ENCODE measurements at places on chromosomes 6 and 20.

DNA sequence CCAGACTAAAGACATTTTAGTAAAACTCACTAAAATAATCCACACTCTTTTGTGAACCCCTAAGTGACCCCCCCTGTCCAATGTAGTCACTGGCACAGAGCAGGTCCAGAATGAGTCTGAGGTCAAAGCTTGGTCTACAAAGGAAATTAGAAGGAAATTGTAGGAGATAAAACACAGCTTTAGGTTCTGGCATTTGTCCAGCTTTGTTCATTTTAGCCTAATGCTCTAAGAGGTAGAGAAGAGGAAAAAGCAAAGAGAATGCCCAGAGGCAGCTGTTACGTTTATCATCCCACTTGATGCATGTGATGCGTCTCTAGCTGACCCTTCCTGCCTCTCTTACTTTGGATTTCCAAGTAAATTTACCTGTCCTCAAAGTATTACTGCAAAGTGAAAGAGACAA is 62.5 kb downstream of the CNKSR3 start:
- DNase-seq, result no peak

DNA sequence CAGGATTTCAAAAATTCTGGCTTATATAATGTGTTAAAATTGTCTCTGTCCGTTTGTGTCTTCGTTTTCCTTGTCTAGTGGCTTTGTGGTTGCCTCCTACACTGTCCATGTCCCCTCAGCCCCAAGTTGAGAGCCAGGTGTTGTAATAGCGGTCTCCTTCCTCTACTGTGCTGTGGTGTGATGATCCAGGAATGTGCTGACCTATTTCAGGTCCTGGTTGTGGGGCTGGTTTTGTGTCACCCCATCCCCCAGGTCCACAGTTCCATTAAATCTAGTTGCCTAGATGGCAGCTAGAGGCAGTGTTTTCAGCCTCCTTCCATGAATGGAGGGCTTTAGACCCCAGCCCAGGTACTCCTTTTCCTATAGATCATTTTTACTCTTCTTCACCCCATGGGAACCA is 128.7 kb downstream of the DNAH8 start:
- no peak for DNase-seq

DNA sequence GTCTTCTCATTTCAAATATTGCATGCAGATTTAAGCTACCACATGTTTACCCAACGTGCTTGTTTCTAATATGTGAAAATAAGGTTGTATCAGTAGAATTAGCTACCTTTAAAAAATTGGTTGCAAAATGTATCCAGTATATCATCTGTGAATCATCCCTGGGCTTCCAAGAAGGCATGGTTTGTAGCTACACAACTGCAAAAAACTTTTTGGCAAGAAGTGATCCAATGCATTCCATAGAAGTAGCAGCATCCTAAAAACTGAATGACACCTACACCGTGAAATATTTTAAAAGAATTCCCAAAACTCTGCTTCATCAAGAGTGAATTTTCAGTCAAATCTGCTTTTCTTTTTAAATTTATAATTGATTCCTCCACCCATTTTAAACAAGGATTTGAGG is 89.1 kb downstream of the AIG1 start:
- DNase-seq, result no peak

DNA sequence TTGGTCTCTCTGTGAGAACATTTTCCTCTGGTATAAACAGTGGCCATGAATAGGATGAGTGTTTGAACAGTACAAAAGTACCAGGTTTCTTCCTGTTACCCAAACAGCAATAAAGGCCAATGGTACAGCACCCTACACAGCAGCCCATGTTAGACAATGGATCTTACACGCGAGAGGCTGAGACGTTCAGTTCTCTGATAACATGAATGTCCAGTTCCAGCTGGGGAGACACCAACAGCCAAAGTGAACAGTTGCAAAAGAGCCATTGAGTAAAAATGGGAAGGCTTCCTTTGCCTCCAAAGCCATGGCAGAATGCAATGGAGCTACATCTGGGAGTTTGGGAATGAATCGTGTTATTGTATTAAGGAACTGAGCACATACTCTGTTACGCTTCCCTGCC is 246.8 kb upstream of the SGK1 start:
- no peak for DNase-seq

- DNase-seq, result no peak
These were observed 83.5 kb downstream of the SCML4 start for GRCh38 chr6:107740496-107741190.

DNA sequence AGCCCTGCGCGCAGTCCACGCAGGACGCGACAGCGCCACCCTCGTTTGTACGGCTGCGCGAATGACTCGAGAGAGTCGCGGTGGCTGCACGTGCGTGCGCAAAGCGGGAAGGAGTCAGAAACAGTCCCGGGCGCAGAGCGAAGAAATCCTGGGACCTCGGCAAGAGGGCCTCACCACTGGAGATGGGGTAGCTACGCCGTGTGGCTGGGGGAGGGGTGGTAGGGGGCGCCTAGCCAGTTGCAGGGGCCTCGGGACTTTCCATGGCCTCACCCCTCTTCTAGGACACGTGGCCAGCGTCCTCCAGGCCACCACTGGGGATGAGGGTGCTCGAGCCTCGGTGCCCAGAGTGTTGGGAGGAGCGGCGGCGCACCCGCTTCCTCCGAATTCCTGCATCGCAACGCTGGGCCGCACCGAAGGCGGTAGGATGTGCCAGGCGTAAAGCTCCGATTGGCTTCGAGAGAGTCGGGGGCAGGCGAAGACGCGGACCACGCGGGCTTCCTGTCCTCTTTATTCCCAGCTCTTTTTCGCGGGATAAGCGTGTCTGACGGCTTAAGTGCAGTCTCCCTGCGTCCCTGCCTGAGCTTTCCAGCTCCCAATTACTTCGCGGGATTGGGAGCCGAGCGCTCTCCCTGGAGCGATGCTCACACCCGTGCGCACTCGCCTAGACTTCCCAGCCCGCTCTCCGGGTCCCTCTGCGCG is 38.7 kb downstream of the NCR2 start:
- DNase-seq, result no peak

All from activated T-helper 1 cell treated with anti-CD3 and anti-CD28 coated beads, Interleukin-2, amount 50 U/mL, for 16 hours (primary cell).